Mesenteric fat pad (tissue), 1 donor: ENCODE measurements at places on chromosomes 16 and 17. TPM values are rescaled to one million over a fixed set of nuclear protein-coding genes. Genes with fewer than 3 reads are reported as not detected.
A peak's percentile ranks its signal among the peaks of the same experiment; 100 is the strongest.

GRCh38 chr17:82458885-82459424 lies 414 bp downstream of the NARF start:
- no peak for DNase-seq

DNA sequence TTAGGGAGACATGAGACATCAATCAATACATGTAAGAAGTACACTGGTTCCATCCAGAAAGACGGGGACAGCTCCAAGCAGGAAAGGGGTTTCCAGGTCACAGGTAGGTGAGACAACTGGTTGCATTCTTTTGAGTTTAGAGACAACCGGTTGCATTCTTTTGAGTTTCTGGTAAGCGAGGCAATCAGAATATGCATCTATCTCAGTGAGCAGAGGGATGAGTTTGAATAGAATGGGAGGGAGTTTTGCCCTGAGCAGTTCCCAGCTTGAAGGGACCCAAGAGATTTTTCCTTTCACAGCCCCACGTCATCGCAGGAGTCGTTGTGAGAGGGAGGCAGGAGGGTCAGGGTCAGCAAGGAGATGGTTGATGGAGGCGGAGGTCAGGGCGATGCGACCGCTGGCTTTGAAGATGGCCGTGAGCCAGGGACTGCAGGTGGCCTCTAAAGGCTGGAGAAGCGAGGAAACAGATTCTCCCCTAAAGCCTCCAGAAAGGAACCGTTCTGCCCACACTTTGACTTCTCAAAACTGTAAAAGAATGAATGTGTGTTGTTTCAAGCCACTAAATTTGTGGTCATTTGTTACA lies 36.5 kb downstream of the IRF8 start:
- DNase-seq = no peak

- no peak for DNase-seq
These were observed 202.5 kb downstream of the MSI2 start for GRCh38 chr17:57458718-57459285.

GRCh38 chr16:3611146-3611975 lies at the start of gene SLX4:
TSS of gene SLX4 (minus strand) at chr16:3611606. CDS start at chr16:3608964, 2,642 bp downstream.
- DNase-seq = peak; percentile 97

- no peak for DNase-seq
These were observed 92.8 kb downstream of the IRX3 start for GRCh38 chr16:54193665-54194333.

DNA sequence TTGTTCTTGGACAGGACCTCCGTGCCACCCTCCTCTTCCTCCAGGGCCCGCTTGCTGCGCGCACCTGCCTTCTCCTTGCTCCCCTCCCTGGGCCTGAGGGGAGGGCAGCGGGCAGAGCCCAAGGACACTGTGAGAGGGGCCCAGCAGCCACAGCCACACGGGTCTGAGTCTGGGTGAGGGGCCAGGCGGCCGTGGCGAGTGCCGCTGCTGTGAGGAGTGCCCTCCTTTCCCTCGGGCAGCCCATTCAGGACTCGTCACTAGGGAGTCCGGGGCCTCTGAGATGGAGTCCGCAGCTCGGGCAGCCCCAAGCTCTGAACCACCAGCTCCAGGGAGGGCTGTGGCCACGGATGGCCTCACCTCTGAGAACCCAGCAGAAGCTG lies 5.6 kb downstream of the DUS1L start:
- DNase-seq = no peak

DNA sequence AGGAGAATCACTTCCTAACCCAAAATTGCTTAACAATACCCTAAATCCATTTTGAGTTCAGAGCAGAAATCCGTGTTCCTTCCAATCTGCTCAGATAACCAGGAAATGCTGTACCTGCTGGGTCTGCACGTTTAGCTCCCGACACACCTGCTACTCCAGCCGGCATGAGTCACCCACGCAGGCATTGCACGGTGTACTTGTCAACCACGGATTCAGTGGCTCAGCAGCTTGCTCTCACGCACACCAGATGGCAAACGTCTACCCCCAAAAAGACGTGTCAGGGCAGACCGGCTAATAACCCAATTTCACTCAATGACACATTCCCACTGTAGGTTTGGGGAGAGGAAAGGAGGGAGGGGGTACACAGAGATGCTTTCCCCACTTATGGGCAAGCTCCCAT lies 468.1 kb downstream of the SOX9 start:
- no peak for DNase-seq

DNA sequence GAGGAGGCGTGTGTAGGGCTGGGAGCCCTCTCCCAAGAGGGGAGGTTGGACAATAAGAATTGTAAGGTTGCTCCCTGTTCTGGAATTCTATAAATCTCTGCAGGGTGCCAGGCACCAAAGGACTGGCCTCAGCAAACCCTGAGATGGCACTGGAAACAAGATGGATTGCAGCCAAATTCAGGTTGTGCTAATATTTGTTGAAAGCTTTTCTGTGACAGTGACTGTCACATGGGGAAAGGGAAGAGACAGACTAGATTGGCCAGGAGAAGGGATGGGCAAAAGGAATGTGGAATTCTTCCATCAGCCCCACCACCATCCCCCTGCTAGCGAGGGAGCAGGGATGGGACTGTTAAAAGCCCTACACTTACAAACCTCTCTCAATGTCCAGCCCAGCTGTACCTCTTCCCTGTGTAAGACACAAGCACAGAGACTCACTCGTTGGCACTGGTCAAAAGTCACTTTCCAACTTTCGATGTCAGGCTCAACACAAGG lies 62.4 kb downstream of the SOX9 start:
- DNase-seq = no peak

- DNase-seq = no peak
These were observed 11.7 kb downstream of the CAVIN1 start for GRCh38 chr17:42411361-42411760.

The MEOX1 gene
- 25.3 TPM for total RNA-seq
